ENCODE measurements at places on chromosomes 4 and X.

GRCh38 chrX:13652287-13652793 lies 601 bp upstream of the TCEANC start:
- no peaks in the 10 kb centered on the region for H3K27me3 ChIP-seq
- DNase-seq = no peak
- H3K4me3 ChIP-seq = peak overlapping the region; percentile 85
- no peaks in the 10 kb centered on the region for H3K36me3 ChIP-seq
- H3K27ac ChIP-seq = peak overlapping the region; percentile 91

GRCh38 chrX:3963980-3964379 lies 250.5 kb upstream of the PRKX start:
- peaks cover 22% of the 10 kb centered on the region for H3K27me3 ChIP-seq
- no peaks in the 10 kb centered on the region for H3K36me3 ChIP-seq
- H3K4me3 ChIP-seq = no peak overlapping the region
- H3K4me1 ChIP-seq = peaks cover 5% of the 10 kb centered on the region
- H3K27ac ChIP-seq = no peak overlapping the region
- no peak for DNase-seq

DNA sequence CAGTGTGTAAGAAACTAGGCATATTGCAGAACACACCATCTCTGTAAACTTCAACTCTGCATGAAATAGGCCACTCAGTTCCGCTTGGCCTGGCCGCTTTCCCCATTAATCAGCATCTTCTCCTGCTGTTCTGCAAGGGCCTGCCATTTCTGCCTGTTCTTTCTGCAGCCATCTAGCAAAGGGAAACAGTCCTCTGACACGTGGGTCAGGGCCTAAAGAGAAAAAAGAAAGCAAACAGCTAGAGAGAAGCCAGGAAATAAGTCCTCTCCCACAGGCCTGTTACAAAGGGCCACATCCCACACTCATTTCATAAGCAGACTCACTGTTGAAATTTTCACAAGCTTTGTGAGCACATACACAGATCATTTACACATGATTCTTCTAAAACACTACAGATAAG lies 130.1 kb downstream of the PDE5A start:
- H3K4me1 ChIP-seq = no peaks in the 10 kb centered on the region
- peaks cover 7% of the 10 kb centered on the region for H3K36me3 ChIP-seq

DNA sequence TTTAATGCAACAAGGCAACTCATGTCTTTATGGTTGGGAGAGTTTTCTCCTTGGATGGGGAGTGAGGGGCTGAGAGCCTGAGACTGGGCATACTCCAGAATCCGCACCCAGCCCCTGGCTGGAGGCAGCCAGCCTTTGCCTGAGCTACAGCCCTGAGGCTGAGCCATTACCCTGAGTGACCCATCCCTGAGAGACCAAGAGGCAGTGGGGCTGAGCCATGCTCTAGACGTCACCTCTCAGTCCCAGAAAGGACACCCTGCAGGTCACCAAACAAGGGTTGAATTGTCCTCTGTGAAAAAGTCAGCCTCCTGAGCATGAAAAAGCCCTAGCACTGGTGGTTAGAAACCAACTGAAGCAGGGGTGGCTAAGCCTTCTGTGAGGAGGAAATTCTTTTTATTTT lies 151.2 kb upstream of the GATB start:
- H3K4me3 ChIP-seq = no peak overlapping the region
- no peak overlapping the region for H3K27ac ChIP-seq
- H3K36me3 ChIP-seq = no peaks in the 10 kb centered on the region
- no peaks in the 10 kb centered on the region for H3K4me1 ChIP-seq
- no peak for DNase-seq
- peaks cover 10% of the 10 kb centered on the region for H3K27me3 ChIP-seq

DNA sequence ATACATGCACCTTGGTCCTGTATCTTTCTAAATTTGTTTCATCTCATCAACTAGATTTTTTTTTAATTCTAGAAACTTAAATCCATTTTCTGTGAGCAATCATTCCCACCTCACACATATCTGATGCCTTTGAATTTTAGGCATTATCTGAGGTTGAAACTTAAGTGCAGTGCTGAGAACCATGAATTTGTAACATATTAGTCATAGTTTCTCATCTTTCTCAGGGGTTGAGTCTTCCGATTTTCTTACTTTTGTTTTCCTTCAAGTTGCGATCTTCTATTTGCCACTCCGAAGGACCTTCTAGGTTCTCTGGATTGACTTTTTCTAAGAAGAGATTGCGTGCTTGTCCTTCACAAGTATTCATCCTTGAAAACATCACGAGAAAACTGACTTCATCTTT lies 3.7 kb upstream of the NR0B1 start:
- H3K4me1 ChIP-seq = no peaks in the 10 kb centered on the region
- no peaks in the 10 kb centered on the region for H3K36me3 ChIP-seq
- DNase-seq = no peak
- H3K4me3 ChIP-seq = no peak overlapping the region
- no peak overlapping the region for H3K27ac ChIP-seq

DNA sequence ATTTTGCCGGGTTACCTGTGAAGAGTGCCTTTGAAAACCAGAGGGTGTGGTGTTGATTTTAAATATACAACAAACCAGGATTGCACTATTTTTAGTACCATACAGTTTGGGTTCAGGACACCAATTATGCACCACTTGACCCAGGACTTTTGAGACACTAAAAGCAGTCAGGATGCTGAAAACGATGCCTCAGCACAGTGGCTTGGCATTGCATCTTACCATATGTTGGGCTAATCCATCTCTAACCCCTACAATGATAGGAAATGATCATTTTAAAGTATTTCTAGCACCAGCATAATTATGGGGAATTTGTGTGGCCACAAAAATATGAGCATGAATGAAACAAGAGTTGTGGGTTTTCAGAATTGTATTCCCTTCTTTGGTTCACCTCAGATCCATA lies 4.1 kb downstream of the IBSP start:
- no peak for DNase-seq
- no peaks in the 10 kb centered on the region for H3K36me3 ChIP-seq
- H3K4me1 ChIP-seq = no peaks in the 10 kb centered on the region
- no peak overlapping the region for H3K4me3 ChIP-seq
- H3K27me3 ChIP-seq = no peaks in the 10 kb centered on the region
- H3K27ac ChIP-seq = no peak overlapping the region

DNA sequence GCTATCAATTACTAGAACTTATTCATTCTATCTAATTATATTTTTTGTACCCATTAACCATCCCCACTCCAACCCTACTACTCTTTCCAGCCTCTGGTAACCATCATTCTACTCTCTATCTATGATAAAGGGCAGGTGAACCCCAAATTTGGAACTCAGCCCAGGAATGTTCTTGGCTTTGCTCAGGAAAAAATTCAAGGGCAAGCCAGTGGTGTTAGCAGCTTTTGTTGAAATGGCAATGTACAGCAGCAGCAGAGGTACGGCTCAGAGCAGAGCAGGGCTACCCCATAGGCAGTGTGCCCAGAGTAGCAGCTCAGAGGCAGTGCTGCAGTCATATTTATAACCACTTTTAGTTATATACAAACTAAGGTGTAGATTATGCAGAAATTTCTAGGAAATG lies 138.2 kb downstream of the RNF150 start:
- H3K27me3 ChIP-seq = no peaks in the 10 kb centered on the region
- H3K4me1 ChIP-seq = no peaks in the 10 kb centered on the region
- no peak overlapping the region for H3K4me3 ChIP-seq
- no peaks in the 10 kb centered on the region for H3K36me3 ChIP-seq
- DNase-seq = no peak

- H3K27me3 ChIP-seq = no peaks in the 10 kb centered on the region
- H3K4me1 ChIP-seq = no peaks in the 10 kb centered on the region
- no peak overlapping the region for H3K4me3 ChIP-seq
- H3K36me3 ChIP-seq = no peaks in the 10 kb centered on the region
- DNase-seq = no peak
These were observed 193.5 kb downstream of the MAD2L1 start for GRCh38 chr4:119873132-119873531.

DNA sequence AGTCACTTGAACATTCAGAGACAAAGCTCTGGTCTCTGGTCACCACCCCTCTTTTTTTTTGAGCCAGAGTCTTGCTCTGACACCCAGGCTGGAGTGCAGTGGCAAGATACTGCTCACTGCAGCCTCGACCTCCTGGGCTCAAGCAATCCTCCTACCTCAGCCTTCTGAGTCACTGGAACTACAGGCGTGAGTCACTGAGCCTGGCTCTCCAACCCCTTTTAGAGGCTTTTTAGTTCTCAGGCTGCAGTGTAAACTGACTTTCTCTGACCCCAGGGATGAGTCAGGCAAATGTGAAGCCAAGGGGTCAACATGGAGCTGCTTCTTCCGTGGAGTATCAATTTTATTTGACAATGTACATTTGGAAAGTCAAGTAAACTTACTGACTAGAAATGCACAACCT lies 229.2 kb downstream of the PTTG2 start:
- no peak for DNase-seq
- no peaks in the 10 kb centered on the region for H3K36me3 ChIP-seq
- peaks cover 3% of the 10 kb centered on the region for H3K27me3 ChIP-seq
- no peak overlapping the region for H3K4me3 ChIP-seq
- no peak overlapping the region for H3K27ac ChIP-seq
- no peaks in the 10 kb centered on the region for H3K4me1 ChIP-seq

GRCh38 chrX:50691820-50692219 lies 122.2 kb downstream of the SHROOM4 start:
- no peaks in the 10 kb centered on the region for H3K36me3 ChIP-seq
- peaks cover 30% of the 10 kb centered on the region for H3K27me3 ChIP-seq
- H3K4me3 ChIP-seq = no peak overlapping the region
- no peak for DNase-seq
- no peak overlapping the region for H3K27ac ChIP-seq
- no peaks in the 10 kb centered on the region for H3K4me1 ChIP-seq

DNA sequence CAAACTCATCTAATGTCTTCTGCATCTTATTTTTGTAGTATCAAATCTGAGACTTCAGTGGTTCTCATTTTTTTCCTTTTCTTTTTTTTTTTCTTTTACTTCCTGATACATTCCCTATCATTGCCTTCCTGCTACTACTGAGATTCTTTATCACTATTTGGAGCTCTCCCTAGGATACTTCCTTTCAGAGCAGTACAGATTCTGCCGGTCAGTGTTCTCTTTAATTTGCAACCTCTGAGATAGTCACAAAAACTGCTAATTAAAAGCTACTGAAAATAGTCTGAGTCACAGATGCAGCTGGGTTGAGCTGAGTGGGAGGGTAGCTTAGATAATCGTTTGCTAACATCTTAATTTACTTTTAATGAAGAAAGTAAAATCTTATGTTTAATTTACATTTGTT lies 1279.7 kb downstream of the ARAP2 start:
- no peaks in the 10 kb centered on the region for H3K27me3 ChIP-seq
- H3K36me3 ChIP-seq = no peaks in the 10 kb centered on the region
- no peak for DNase-seq

- H3K27me3 ChIP-seq = peaks cover 9% of the 10 kb centered on the region
- H3K4me3 ChIP-seq = no peak overlapping the region
- H3K36me3 ChIP-seq = no peaks in the 10 kb centered on the region
- no peak for DNase-seq
- H3K27ac ChIP-seq = no peak overlapping the region
These were observed 9.5 kb upstream of the BMP2K start for GRCh38 chr4:78766650-78767049.

GRCh38 chr4:39715788-39716187 lies 17.9 kb downstream of the UBE2K start:
- peaks cover 43% of the 10 kb centered on the region for H3K4me1 ChIP-seq
- peak overlapping the region; percentile 28 for H3K27ac ChIP-seq
- peaks cover 5% of the 10 kb centered on the region for H3K36me3 ChIP-seq

GRCh38 chr4:72663828-72664227 lies 94.8 kb upstream of the ADAMTS3 start:
- no peaks in the 10 kb centered on the region for H3K36me3 ChIP-seq
- H3K4me1 ChIP-seq = no peaks in the 10 kb centered on the region

GRCh38 chr4:20086799-20087521 lies 164.7 kb upstream of the SLIT2 start:
- H3K4me3 ChIP-seq = no peak overlapping the region
- no peaks in the 10 kb centered on the region for H3K36me3 ChIP-seq
- no peaks in the 10 kb centered on the region for H3K27me3 ChIP-seq
- no peak for DNase-seq

GRCh38 chr4:183163135-183163534 lies 64.1 kb downstream of the WWC2 start:
- H3K27me3 ChIP-seq = peaks cover 13% of the 10 kb centered on the region
- H3K27ac ChIP-seq = no peak overlapping the region
- peaks cover 13% of the 10 kb centered on the region for H3K4me1 ChIP-seq
- H3K4me3 ChIP-seq = no peak overlapping the region

GRCh38 chrX:7170898-7171297 lies 22.9 kb upstream of the PUDP start:
- peaks cover 3% of the 10 kb centered on the region for H3K4me1 ChIP-seq
- H3K27ac ChIP-seq = no peak overlapping the region
- DNase-seq = peak; percentile 69
- no peak overlapping the region for H3K4me3 ChIP-seq
- H3K36me3 ChIP-seq = no peaks in the 10 kb centered on the region
- no peaks in the 10 kb centered on the region for H3K27me3 ChIP-seq

- H3K36me3 ChIP-seq = no peaks in the 10 kb centered on the region
- no peak for DNase-seq
- H3K27ac ChIP-seq = no peak overlapping the region
- no peaks in the 10 kb centered on the region for H3K4me1 ChIP-seq
These were observed 392.3 kb downstream of the CENPC start for GRCh38 chr4:67152976-67153375.

- no peaks in the 10 kb centered on the region for H3K4me1 ChIP-seq
- H3K36me3 ChIP-seq = no peaks in the 10 kb centered on the region
- H3K27me3 ChIP-seq = peaks cover 6% of the 10 kb centered on the region
- no peak overlapping the region for H3K4me3 ChIP-seq
- H3K27ac ChIP-seq = no peak overlapping the region
- no peak for DNase-seq
These were observed 174.6 kb downstream of the COL25A1 start for GRCh38 chr4:109127866-109128265.

DNA sequence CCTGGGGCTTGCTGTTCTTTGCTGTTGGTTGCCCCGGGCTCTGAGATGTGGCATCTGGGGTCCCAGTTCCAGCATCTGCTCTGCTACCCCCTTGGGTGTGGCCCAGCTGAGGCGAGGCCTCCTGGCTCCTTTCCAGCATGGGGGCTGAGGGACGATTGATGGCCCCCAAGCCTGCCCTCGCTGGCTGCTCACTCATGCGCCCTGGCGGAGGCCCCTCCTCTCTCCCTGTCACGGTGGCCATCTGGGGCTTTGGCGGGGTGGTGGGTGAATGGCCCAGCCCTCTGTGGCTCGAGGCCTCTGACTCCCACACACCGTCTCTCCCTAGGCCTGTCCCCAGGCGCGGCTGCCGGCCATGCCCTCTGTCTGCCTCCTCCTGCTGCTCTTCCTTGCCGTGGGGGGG lies 1.8 kb downstream of the PLXNA3 start:
- H3K27me3 ChIP-seq = no peaks in the 10 kb centered on the region
- H3K4me3 ChIP-seq = peak overlapping the region; percentile 32
- no peaks in the 10 kb centered on the region for H3K36me3 ChIP-seq
- H3K27ac ChIP-seq = no peak overlapping the region

- H3K4me3 ChIP-seq = no peak overlapping the region
- H3K27me3 ChIP-seq = no peaks in the 10 kb centered on the region
- H3K27ac ChIP-seq = no peak overlapping the region
- DNase-seq = no peak
- H3K4me1 ChIP-seq = no peaks in the 10 kb centered on the region
- H3K36me3 ChIP-seq = peaks cover 7% of the 10 kb centered on the region
These were observed 298.7 kb downstream of the C4orf33 start for GRCh38 chr4:129394635-129395034.

GRCh38 chr4:57200799-57201327 lies 90.7 kb upstream of the IGFBP7 start:
- no peaks in the 10 kb centered on the region for H3K4me1 ChIP-seq
- H3K36me3 ChIP-seq = no peaks in the 10 kb centered on the region
- H3K4me3 ChIP-seq = no peak overlapping the region
- no peak for DNase-seq
- peaks cover 13% of the 10 kb centered on the region for H3K27me3 ChIP-seq

All from natural killer cell treated with Interleukin-12 subunit alpha and Interleukin-12 subunit beta and Interleukin-15 and Interleukin-18, amount 100 ng/mL, for 72 hours (primary cell).